Left ventricle myocardium inferior (tissue), 1 donor: ENCODE measurements at places on chromosomes 16 and 17.

DNA sequence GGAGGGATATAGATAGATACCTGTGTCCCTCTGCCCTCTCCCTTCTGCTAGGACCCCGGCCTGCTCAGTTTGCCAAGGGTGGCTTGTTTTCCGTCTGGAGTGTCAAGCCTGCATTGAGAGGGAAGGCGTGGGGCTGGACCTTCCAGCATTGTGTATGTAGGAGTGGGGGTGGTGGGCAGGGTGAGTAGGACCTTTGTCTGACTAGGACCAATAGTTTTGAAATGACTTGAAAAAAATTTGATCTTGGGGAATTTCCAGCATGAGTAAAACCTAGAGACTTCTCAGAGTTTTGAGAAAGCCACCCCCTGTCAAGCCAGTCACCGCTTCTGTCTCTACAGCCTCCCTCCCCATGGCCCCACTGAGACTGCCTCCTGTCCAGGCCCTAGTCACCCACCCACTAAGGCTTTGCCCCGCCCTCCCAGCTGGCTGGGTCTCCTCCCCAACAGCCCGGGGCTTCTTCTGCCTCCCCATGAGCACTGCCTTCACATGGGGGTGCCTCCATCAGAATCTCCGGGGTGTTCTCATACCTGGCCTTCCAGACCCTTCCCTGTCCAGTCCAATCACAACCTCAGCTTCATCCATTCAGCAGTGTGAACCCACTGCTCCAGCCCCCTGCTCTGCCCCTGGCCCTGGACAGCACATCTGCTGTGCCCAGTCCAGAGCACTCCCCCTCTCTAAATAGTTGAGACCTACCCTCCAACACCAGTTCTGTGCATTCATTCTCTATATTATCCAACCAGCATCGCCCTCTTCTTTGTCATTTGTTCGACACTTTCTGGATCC lies 207.0 kb downstream of the MSI2 start:
- no peak overlapping the region for H3K27ac ChIP-seq
- peaks cover 64% of the 10 kb centered on the region for H3K4me1 ChIP-seq
- no peak overlapping the region for H3K4me3 ChIP-seq
- H3K27me3 ChIP-seq = no peaks in the 10 kb centered on the region

- H3K27me3 ChIP-seq = no peaks in the 10 kb centered on the region
- no peak for DNase-seq
- no peak overlapping the region for H3K27ac ChIP-seq
- H3K4me3 ChIP-seq = no peak overlapping the region
- peaks cover 42% of the 10 kb centered on the region for H3K4me1 ChIP-seq
These were observed 2.6 kb downstream of the KAT2A start for GRCh38 chr17:42118545-42118944.

DNA sequence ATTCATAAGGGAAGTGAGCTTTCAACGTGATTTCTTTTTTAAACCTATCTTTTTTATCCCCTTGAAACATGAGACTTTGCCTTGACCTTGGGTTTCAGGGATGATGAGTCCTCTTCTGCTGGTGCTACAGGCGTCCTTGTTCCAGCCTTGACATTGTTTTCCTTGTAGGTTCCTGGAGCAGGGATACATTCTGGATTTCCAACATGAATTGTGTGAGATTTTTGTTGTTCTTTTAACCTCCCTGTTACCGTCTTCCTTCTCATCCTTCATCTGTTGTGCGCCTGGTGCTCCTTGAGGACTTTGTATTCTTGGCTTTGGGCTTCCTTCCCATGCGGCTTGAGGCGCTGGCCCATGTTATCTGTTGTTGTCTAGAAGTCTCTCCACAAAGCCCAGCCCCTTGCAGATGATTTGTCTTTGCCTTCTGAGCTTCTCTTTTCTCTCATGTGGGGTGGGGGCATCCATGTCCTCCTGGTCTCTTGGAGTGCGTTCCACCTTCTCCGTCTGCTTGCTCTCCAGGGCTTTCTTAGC lies 283.6 kb downstream of the SNX29 start:
- no peak for DNase-seq
- H3K4me1 ChIP-seq = peaks cover 21% of the 10 kb centered on the region
- no peak overlapping the region for H3K4me3 ChIP-seq
- H3K27ac ChIP-seq = no peak overlapping the region
- no peaks in the 10 kb centered on the region for H3K27me3 ChIP-seq
- no peaks in the 10 kb centered on the region for H3K36me3 ChIP-seq

- H3K4me1 ChIP-seq = no peaks in the 10 kb centered on the region
- H3K4me3 ChIP-seq = no peak overlapping the region
- peaks cover 21% of the 10 kb centered on the region for H3K36me3 ChIP-seq
These were observed 21.4 kb upstream of the NOL11 start for GRCh38 chr17:67696347-67696746.

- no peak overlapping the region for H3K27ac ChIP-seq
- DNase-seq = no peak
- no peak overlapping the region for H3K4me3 ChIP-seq
- no peaks in the 10 kb centered on the region for H3K36me3 ChIP-seq
- H3K27me3 ChIP-seq = no peaks in the 10 kb centered on the region
- H3K4me1 ChIP-seq = no peaks in the 10 kb centered on the region
These were observed 154.8 kb downstream of the SLC39A11 start for GRCh38 chr17:72937707-72938106.

DNA sequence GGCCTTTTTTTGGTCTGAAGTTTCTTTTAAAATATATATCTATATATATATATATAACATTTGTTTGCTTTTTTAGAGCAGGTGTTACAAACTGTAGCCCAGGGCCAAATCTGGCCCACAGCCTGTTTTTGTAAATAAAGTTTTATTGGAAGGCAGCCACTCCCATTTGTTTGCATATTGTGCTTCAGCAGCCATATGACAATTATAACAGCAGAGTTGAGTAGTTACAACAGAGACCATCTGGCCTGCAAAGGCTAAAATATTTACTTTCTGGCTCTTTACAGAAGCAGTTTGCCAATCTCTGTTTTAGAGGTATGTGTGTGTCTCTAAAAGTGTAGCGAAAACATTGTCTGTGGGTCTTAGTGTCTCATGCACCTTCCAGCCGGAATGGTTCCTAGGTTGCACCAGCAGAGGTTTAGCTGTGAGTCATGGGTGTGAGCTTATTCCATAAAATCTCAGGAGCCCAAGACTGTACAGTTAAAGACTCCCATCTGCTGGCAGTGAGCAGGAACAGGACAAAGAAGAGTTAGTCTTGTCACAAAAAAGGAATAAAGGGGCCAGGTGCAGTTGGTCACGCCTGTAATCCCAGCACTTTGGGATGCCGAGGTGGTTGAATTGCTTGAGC lies 23.8 kb downstream of the LCMT1 start:
- H3K27me3 ChIP-seq = no peaks in the 10 kb centered on the region
- DNase-seq = no peak
- H3K4me3 ChIP-seq = no peak overlapping the region
- no peak overlapping the region for H3K27ac ChIP-seq
- peaks cover 3% of the 10 kb centered on the region for H3K4me1 ChIP-seq

DNA sequence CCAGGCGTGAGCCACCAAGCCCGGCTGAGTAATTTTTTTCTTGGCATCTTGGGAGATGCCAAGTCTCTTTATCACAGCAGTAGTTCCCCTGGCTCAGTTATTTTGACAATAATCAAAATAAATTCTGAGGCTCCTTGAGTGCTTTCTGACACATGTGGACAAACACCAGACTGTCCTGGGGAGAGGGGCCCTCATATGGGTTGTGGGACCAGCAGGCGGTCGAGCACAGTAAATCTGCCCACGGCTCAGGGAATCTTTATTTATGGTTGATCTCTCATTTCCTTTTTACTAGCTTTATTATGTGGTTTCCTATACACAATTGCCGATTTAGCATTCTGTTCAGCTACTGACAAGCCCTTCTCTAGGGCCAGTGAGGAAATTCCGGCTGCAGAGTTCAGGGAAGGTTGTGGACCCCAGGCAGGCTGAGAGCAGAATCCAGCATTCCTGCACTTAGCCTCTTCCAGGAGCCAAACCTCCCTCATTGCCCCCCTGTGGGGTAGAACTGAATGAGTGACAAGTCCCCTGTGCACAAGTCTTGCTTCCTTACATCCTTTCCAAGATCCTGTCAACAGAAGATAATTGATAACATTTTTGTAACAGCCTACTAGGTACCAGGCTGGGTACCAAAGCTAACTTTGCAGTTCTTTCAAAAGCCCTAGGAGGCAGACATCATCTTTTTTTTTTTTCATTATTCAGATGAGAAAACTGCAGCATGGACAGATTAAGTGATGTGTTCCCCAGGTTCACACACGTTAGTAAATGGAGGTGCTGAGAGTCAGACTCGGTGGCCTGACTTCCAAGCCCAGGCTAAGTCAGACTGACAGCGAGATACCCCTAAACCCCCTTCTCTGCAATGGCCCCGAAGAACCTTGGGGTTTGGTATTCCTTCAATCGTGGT lies 40.2 kb downstream of the HS3ST3B1 start:
- peaks cover 4% of the 10 kb centered on the region for H3K27me3 ChIP-seq
- no peaks in the 10 kb centered on the region for H3K36me3 ChIP-seq
- no peak overlapping the region for H3K27ac ChIP-seq
- no peak overlapping the region for H3K4me3 ChIP-seq
- H3K4me1 ChIP-seq = peaks cover 21% of the 10 kb centered on the region
- no peak for DNase-seq

GRCh38 chr17:79923974-79924638 lies 84.9 kb upstream of the CBX4 start:
- H3K4me3 ChIP-seq = no peak overlapping the region
- DNase-seq = no peak
- H3K4me1 ChIP-seq = peaks cover 19% of the 10 kb centered on the region
- H3K27me3 ChIP-seq = peaks cover 98% of the 10 kb centered on the region

DNA sequence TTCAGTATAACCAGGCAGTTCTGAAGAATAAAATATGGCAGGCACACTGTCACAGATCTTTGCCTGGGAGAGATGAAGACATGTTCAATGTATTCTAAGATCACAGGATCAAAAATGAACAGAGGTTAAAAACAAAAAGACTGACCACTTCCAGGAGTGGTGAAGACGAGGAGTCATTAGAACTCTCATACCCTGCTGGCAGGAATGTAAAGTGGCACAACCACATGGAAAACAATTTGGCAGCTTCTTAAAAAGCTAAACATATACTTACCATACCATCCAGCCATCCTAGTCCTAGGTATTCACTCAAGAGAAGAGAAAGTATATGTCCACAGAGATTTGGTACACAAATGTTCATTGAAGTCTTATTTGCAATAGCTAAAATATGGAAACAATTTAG lies 406.3 kb downstream of the NPIPA8 start:
- no peaks in the 10 kb centered on the region for H3K4me1 ChIP-seq
- no peaks in the 10 kb centered on the region for H3K27me3 ChIP-seq
- no peak for DNase-seq
- H3K4me3 ChIP-seq = no peak overlapping the region
- H3K36me3 ChIP-seq = no peaks in the 10 kb centered on the region

- no peak for DNase-seq
- no peak overlapping the region for H3K4me3 ChIP-seq
- no peaks in the 10 kb centered on the region for H3K4me1 ChIP-seq
- H3K36me3 ChIP-seq = peaks cover 37% of the 10 kb centered on the region
- H3K27ac ChIP-seq = no peak overlapping the region
- H3K27me3 ChIP-seq = no peaks in the 10 kb centered on the region
These were observed 129.4 kb downstream of the TANGO6 start for GRCh38 chr16:68972720-68973119.

DNA sequence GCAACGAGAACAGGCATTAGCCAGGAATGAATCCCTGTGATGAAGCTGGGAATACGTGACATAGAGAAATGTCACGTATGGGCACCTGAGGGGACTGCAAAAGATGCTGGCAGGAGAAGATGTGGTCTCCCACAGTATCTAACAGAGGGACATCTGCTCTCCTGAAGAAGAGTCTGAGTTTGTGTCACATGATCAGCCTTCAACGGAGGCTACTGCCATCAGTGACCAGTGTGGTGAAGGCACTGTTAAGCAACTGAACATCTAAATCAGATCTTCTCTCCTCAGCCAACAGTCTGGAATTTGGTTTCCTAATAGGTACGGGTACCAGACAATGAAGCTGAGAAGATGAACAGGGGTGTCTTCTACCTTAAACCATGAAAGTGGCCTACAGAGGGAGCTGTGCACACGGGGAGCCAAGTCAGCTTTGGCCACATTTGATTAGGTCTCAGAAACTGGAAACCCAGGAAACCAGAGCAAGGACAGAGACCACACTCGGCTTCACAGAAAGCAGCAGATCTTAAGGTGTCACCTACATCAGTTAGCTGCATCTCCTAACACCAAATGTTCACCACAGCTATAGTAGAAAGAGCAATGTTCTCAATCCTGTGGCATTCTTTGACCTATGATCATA lies 41.8 kb downstream of the BRD7 start:
- no peak overlapping the region for H3K4me3 ChIP-seq
- H3K27me3 ChIP-seq = no peaks in the 10 kb centered on the region
- no peak overlapping the region for H3K27ac ChIP-seq
- no peak for DNase-seq
- peaks cover 10% of the 10 kb centered on the region for H3K4me1 ChIP-seq

DNA sequence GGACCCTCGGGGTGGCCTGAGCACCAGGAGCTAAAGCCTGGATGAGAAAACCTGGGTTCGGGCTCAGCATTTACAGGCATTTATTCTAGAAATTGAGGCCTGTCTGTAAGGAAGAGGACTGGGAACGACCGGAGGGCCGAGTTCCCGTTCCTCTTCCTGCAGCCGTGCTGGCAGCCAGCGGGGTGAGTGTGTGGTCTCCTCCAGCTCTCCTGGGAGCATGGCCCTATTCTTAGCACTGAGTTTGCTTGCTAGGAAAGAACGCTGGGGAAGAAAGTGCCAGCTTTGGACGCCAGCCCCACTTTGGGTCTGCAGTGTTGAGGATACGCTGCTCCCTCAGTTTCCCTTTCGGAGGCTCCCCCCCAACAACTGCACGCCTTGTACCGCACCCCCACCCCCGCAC lies 49.6 kb downstream of the MGAT5B start:
- H3K4me1 ChIP-seq = no peaks in the 10 kb centered on the region
- no peaks in the 10 kb centered on the region for H3K36me3 ChIP-seq
- no peak overlapping the region for H3K4me3 ChIP-seq
- no peak overlapping the region for H3K27ac ChIP-seq
- H3K27me3 ChIP-seq = peaks cover 93% of the 10 kb centered on the region
- DNase-seq = no peak

- no peak overlapping the region for H3K27ac ChIP-seq
- H3K4me3 ChIP-seq = no peak overlapping the region
- no peak for DNase-seq
These were observed 27.3 kb downstream of the NGFR start for GRCh38 chr17:49522357-49522890.

- H3K4me3 ChIP-seq = no peak overlapping the region
- H3K4me1 ChIP-seq = peaks cover 5% of the 10 kb centered on the region
- peaks cover 4% of the 10 kb centered on the region for H3K36me3 ChIP-seq
- no peak for DNase-seq
These were observed 42.8 kb downstream of the MEAK7 start for GRCh38 chr16:84461413-84462295.
